Hepatocyte (in vitro differentiated cells): ENCODE measurements at places on chromosomes 2 and 18. TPM values are rescaled to one million over a fixed set of nuclear protein-coding genes. Genes with fewer than 3 reads are reported as not detected.

DNA sequence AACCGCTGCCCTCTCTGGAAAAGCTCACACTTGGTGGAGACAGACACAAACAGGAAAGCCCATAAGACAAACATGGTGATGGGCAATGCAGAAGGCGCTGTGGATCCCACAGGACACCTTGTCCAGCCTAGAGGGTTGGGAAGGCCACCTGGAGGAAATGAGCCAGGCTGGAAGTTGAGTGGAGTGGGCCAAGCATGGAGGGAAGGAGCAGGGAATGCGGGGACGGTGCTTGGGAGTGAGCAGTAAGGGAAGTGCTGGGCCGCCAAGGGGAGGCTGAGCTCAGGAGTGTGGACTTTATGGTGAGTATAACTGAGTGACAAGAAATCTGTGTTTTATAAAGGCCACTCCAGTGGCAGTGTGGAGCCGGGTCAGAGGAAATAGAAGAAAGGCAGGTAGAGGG lies 2.8 kb upstream of the GRHL1 start:
- no peak for DNase-seq

- DNase-seq, result peak; percentile 19
These were observed 43.4 kb downstream of the ZCCHC2 start for GRCh38 chr18:62566199-62566598.

- DNase-seq, result no peak
These were observed 64.1 kb downstream of the SMAD7 start for GRCh38 chr18:48886520-48887293.

- DNase-seq, result peak; percentile 1
These were observed 1.3 kb upstream of the ALPI start for GRCh38 chr2:232454630-232455029.

DNA sequence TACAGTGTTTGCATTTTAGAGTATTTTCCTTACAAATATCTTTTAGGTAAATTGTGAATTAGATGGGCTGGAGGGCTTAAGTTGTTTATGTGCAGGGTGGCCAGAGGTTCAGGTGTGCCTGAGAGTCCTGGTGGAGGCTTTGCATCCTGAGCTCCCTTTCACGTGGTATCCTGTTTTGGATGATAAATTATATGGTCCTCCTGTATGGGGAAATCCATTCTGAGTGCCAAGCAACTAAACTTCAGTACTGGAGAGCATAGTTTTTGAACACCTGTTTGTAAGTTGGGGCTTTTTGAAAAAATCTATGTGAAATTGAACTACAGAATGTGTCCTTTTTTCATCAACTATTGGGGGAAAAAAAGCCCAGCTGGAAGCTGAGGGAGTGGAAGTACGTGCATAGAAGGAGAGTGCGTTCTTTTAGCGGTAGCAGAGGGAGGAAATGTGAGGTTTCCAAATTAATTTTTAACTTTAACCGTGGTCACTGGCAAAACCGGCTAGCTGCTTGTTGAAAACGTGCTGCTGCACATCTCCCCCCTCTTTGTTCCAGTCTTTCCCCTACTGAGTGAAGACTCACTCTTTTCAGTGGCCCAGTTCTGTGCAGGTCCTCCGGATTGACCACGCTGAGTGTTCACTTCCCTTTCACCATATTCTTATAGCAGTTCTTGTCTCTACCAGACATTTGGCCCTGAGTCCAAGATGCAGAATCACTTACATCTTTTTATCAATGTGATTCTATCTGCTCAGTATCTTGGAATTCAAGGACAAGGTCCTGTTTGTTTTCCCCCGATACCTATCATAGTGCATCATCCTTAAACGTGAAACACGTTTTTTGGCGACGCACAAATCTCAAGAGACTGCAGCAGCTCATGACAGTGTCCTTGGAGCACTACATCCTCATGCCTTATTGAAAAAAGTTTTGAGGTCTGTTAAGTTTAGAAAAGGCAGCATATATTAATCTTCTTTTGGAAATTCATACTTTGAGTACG lies 15.3 kb downstream of the CNOT11 start:
- DNase-seq, result no peak

DNA sequence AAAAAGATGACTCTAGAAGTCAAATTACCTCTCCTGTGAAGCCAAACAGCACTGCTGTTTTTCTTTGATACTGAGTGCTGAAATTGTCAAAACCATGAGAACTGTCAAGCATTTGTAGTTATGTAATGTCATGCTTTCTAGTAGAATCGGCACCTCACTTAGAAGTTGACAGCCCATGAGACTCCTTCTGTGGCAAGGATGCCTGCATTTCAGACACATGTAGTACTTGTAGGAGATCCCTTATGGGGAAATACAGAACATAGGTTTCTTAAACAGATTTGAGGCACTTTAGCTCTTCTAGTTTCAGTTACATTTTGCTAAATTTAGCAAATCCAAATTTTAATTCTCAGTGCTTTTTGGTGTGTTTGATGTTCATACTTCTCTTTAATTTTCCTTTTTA lies 15.7 kb downstream of the ZNF407 start:
- DNase-seq, result no peak

Gene GCG
- 19.8 and 21.1 TPM in 2 replicates for total RNA-seq

Gene ADGRF3
- total RNA-seq, result 0.40 and 0.63 TPM in 2 replicates

Gene PNO1
- total RNA-seq, result 15.5 and 19.1 TPM in 2 replicates

Gene NEB
- total RNA-seq, result 2.2 and 3.3 TPM in 2 replicates

Gene LIMS3
- total RNA-seq, result 0.60 and 1.4 TPM in 2 replicates

Gene B4GALT6
- 10.3 and 14.1 TPM in 2 replicates for total RNA-seq

Gene ANKZF1
- total RNA-seq, result 25.2 and 37.5 TPM in 2 replicates

Gene DLX2
- 0.04 and 0.37 TPM in 2 replicates for total RNA-seq

Gene SLC16A14
- 1.8 and 2.1 TPM in 2 replicates for total RNA-seq
